Posterior cingulate gyrus (tissue), 11 donors: ENCODE measurements at places on chromosomes 4 and X.

- DNase-seq = no peak
Observed at GRCh38 chr4:47167081-47168035, 136.0 kb downstream of the GABRB1 start.

DNA sequence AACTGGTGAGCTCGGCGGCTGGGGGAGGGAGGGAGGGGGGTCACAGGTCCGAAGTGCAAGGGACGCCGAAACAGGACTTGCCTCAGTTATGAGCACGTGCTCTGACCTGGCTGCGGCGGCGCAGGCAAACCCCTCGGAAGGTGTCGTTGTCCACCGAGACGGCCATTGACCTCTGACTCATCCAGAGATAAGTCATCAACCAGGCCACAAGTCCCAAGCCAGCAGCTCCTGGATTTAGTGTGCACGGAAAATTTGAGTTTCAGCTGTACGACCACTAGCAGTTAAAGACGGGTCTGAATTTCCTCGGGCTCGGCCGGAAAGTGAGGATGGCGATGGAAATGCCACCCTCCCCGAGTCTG, 674 bp downstream of the SH3D19 start:
- peak; percentile 80 for DNase-seq

- peak; percentile 79 for DNase-seq
Observed at GRCh38 chrX:123962794-123963373, 1.4 kb downstream of the STAG2 start.

- no peak for DNase-seq
Observed at GRCh38 chrX:154785716-154786115, 19.6 kb downstream of the MPP1 start.

DNA sequence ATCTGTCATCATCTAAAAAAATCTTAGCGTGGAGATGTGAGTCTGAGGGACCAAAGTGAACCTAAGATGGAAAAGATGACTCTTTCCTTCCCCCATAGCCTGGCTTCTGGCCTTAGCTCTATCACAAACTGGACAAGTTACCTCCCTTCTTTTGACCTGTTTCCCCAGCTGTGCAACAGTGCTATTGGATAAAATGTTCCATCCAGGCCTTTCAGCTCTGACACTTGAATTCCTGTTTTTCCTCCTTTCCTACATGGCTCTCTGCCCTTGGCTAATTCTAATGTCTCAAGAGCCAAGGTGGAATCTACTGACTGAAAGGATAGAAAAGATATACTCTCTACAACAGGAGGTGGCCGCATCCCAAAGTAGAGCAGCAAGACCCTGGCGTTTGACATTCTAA, 84.5 kb upstream of the ARHGEF9 start:
- no peak for DNase-seq

- DNase-seq = no peak
Observed at GRCh38 chrX:38081909-38082308, 75.6 kb downstream of the SYTL5 start.

DNA sequence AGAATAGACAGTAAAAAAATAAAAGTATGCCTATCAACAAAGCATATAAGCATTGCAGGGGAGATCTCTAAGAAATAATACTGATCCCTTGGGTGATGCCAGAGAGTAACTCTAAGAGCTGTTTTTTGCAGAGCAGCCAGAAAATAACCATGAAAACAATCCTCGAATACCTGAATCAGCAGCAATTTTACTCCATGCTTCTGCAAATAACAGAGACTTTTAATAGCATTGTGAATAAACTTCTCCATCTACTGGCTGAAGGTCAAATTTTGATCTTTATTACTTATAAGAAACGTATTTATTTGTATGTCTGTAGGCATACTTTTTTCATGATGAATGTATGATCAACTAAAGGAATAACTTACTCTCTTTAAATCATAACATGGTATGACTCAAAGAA, 334.5 kb downstream of the GALNTL6 start:
- no peak for DNase-seq

DNA sequence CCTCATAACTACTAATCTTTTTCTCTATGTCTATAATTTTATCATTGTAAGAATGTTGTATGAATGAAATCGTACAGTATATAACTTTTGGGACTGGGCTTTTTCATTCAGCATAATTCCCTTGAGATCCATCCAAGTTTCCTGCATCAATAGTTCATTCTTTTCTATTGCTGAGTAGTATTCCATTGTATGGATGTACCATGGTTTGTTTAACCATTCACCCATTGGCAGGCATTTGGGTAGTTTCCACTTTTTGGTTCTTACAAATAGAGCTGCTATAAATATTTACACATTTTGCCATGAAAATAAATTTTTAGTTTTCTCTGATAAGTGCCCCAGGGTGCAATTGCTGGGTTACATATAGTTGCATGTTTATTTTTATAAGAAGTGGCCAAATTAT, 659.8 kb downstream of the RAPGEF2 start:
- no peak for DNase-seq

- no peak for DNase-seq
Observed at GRCh38 chr4:1242506-1243450, 6.2 kb downstream of the CTBP1 start.

GRCh38 chr4:90842960-90843359, 715.8 kb downstream of the CCSER1 start:
- no peak for DNase-seq

GRCh38 chr4:98518559-98519267, 139.7 kb downstream of the TSPAN5 start:
- no peak for DNase-seq

DNA sequence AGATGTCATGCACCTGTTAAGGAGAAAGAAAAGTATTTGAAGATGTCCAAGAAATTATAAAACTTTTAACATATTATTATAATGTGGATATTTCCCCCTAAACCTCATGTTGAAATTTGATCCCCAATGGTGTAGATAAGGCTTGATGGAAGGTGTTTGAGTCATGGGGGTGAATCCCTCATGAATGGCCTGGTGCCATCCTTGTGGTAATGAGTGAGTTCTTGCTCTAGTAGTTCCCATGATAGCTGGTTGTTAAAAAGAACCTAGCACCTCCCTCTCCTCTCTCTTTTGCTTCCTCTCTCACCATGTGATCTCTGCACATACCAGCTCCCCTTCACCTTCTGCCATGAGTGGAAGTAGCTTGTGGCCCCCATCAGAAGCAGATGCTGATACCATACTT, 176.6 kb upstream of the NR3C2 start:
- DNase-seq = no peak

DNA sequence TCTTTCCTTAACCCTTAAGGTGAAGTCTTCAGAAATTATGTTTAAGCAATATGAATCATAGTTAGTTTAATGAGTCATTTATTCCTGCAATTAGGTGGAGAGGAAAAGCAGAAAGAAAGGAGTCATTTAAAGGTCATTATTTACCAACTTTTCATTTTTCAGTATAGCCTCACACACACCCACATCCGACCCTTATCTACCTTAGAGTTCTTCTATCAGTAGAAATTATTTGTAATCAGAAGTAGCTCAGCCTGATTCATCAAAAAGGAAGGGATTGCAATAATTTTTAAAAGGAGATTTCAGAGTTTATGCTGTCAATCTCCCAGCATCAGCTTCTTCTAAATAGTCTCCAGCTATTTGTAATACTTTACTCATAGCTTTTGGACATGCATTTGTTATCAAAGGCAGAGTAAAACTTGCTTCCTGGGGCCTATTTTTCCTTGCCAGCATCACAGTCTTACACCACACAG, 5.9 kb downstream of the ANXA10 start:
- DNase-seq = no peak
